ENCODE measurements at places on chromosomes 2 and 18.
A peak's percentile ranks its signal among the peaks of the same experiment; 100 is the strongest.

- no peak for DNase-seq
Measured at GRCh38 chr2:224036731-224037361, 2.2 kb downstream of the SERPINE2 start.

GRCh38 chr2:1673160-1673944 is 71.0 kb downstream of the PXDN start:
- DNase-seq, result no peak

DNA sequence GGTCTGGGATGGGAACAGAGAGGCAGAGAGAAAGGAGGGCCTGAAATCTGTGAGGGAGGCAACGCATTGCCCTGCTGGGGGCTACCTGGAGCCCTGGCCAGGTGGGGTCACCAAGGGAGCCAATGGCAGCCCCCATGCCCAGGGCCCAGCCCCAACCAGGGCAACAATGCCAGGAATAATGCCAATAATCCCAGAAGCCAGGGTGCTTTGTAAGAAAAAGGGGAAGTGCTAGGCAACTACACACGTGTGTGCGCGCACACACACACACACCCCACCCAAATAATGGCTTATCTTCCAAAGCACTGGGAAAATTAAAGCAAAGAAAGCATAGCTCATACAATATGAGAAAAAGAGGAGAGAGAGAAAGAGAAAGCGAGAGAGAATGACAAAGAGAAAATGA is 7.0 kb upstream of the CLEC4F start:
- no peak for DNase-seq

DNA sequence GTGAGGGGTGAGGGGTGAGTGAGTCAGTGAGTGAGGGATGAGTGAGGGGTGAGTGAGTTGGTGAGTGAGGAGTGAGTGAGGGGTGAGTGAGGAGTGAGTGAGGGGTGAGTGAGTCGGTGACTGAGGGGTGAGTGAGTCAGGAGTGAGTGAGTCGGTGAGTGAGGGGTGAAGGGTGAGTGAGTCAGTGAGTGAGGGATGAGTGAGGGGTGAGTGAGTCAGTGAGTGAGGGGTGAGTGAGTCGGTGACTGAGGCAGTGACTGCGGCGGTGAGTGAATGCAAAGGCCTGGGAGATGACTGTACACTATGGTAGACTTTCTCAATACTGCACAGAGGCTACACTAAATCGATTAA is 16.6 kb downstream of the THAP4 start:
- no peak for DNase-seq

- DNase-seq, result no peak
Measured at GRCh38 chr2:62795341-62795740, 89.8 kb downstream of the EHBP1 start.

DNA sequence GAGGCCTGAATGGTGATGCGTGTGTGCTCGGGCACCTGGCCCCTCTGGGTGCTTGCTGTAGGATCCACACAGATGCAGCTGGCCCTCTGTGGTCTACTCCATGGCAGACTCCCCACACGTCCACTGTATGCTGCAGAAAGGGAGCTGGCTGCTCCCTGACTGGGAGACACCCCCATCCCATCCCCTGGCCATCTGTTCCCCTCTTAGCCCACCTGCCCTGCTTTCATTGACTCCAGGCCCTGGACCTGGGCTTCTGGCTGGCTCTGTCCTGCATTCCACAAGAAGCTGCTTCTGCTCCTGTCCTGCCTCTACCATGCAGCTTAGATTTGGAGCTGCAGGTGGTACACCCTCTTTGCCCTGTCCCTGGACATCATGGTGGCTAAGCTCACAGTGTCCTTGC is 80.1 kb downstream of the FHOD3 start:
- no peak for DNase-seq

DNA sequence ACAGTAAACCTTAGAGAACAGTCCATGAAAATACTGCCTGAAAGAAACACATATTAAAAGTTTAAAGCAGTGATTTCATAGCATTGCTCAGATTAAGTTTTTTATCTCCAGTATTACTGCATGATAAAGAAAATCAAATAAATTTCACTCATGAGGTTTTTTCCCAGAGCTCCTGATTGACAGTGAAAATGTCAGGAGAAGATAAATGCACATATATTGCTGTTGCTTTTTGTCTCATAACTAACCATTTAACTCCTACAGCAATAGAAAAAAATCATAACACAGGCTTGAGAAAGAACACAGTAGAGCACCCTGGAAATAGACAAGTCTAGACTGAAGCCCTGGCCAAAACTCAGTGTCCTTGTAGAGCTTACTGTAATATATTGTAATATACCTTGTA is 391.0 kb downstream of the TMX3 start:
- no peak for DNase-seq

DNA sequence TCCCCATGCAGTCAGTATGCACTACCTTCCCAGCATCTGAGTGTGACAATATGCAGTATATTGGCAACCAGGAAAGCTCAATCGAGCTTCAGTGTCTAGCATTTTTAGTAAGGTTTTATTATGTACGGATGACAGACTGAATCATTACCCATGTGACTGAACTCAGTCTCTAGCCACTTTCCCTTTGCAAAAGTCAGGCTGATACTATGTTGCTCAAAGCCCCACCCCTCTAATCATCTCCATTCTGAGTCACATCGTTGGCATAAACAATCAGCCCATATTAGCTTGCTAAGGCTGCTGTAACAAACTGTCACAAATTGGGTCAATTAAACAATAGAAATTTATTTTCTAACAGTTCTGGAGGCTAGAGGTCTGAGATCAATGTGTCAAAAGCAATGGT is 25.8 kb upstream of the SRD5A2 start:
- DNase-seq, result no peak

- DNase-seq, result no peak
Measured at GRCh38 chr2:60094450-60094929, 459.0 kb downstream of the BCL11A start.

GRCh38 chr2:215241791-215242305 is 70.0 kb upstream of the ATIC start:
- no peak for DNase-seq

DNA sequence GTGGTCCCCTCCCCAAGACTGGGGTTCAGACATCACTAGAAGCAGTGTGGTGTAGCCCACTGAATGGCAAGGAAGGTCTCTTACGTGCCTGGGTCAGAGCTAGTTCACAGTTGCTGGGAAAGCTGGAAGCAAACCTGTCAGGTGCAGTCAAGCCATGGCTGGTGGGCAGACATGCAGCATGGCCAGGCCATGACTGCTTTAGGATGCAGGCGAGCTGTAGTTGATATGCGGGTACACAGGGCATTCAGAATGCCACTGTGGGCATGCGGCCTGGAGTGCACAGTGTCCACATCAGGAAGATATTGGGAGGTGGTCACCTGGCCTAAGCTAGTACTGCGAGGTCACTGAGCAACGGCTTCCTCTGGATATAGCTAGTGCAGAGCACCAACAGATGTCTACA is 11.8 kb upstream of the SLC9A4 start:
- DNase-seq, result no peak

DNA sequence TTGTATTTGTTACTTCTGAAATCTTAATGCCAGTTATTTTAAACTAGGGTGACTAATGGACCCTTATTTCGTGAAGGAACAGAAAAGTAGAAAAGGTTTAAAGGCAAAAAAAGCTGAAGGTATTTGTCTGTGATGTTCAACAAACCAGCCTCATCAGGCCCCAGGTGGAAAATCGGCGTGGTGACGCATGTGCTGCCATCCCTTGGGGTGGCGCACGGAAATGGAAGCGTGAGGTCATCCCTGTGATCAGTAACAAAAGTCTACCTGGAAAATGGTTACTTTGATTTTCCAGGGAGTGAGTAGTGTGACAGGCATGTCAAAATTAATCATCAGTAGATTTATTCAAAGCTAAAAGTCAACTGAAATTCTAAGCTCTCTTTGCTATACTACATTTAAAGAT is 313.2 kb downstream of the GBX2 start:
- no peak for DNase-seq

DNA sequence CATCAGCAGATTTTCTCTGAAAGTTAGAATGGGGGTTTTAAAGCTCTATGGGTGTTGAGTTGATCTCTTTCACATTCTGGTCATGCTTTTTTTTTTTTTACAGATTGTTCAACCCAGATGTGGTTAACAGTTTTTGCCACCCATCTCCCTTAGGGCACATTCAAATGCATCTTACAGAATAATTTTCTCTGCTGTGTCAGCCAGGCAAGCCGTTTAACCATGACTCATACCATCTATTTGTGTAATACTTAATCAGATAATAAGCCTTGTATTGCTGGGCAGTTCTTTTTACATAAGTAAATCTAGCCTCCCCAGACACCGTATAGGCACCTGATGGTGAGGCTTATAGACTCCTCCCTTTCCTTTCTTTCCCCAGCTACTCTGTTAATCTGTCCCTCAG is 62.0 kb downstream of the TGIF1 start:
- no peak for DNase-seq

- no peak for DNase-seq
Measured at GRCh38 chr2:60490441-60490840, 63.0 kb downstream of the BCL11A start.

- DNase-seq, result no peak
Measured at GRCh38 chr2:186575856-186576255, 14.0 kb upstream of the ITGAV start.

- DNase-seq, result no peak
Measured at GRCh38 chr2:111923276-111923804, 24.9 kb downstream of the MERTK start.

- DNase-seq, result no peak
Measured at GRCh38 chr2:197007716-197008628, 81.5 kb upstream of the PGAP1 start.

- no peak for DNase-seq
Measured at GRCh38 chr2:120531365-120531764, 185.4 kb downstream of the INHBB start.

DNA sequence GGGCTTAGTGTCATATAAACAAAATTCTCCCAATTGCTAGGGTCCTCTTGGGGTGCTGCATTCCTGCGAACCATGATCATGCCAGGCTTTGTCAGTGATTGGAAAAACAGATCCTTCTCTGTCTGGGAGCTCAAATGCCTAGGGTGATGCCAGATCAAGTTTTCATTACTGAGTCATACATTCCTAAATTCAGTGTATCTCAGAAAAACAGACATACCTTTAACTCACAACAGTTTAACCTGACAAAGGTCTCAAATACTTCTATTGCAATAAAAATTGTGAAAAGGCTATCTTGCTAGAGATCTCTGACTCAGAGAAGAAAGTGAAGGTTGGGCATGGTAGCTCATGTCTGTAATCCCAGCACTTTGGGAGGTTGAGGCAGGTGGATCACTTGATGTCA is 86.9 kb downstream of the SH3YL1 start:
- peak; percentile 23 for DNase-seq

- no peak for DNase-seq
Measured at GRCh38 chr2:67453310-67453709, 56.2 kb downstream of the ETAA1 start.

DNA sequence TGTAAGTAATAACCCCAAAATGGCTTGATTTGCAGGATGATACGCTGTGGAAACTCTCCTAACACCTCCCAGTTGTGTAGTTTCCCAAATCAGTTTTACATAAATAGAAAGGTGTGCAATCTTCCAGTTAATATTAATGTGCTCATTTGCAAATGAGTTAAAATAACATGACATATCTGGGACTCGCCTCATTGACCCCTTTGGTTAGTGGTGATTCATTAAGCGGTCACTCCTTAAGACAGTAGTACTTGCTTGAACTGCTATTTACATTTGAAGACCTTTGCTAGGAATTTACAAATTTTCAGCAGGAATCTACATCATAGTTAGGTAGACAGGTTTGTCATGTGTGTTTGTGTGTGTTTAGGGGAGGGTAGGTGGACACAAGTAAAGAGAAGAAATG is 1367.7 kb upstream of the CELF4 start:
- no peak for DNase-seq

GRCh38 chr2:217972490-217972889 is 30.3 kb downstream of the TNS1 start:
- DNase-seq, result no peak

GRCh38 chr2:209519906-209520305 is 96.1 kb downstream of the MAP2 start:
- DNase-seq, result no peak

DNA sequence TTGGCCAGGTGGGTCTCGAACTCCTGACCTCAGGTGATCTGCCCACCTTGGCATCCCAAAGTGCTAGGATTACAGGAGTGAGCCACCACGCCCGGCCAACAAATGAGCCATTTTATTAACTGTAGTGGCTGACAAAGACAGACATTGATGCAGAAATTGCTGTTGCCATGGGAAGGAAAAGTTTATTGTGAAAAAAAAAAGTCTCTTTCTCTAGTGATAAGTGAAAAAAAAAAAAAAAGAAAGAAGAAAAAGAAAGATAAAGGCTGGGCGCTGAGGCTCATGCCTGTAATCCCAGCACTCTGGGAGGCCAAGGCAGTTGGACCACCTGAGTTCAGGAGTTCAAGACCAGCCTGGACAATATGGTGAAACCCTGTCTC is 39.8 kb upstream of the RAB1A start:
- DNase-seq, result no peak

- no peak for DNase-seq
Measured at GRCh38 chr18:48172226-48173006, 236.8 kb downstream of the ZBTB7C start.

GRCh38 chr18:26575865-26576217 is 27.5 kb upstream of the KCTD1 start:
- no peak for DNase-seq

GRCh38 chr18:38028946-38029345 is 463.3 kb upstream of the CELF4 start:
- DNase-seq, result no peak

GRCh38 chr2:47785986-47786385 is 3.0 kb downstream of the MSH6 start:
- DNase-seq, result no peak

- no peak for DNase-seq
Measured at GRCh38 chr2:147636238-147636882, 208.5 kb upstream of the ACVR2A start.

- DNase-seq, result no peak
Measured at GRCh38 chr18:10354241-10354811, 100.1 kb upstream of the APCDD1 start.

DNA sequence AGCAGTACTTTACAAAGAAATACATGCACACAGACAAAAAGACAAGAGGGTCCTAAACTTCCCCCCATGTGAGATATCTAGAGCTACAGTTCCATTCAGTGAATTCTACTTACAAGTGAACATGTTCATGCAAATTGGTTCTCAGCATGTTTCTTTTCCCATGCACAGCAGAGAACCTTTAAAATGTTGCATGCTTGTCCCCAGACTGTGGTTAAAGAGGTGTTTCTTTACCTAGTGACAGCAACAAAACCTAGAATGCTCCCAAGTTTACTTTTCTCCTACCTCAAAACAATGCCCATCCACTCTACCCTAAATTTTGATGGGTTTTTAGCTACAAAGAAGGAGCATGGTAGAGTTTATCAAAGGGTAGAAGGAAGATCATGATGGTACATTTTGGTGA is 43.7 kb downstream of the FN1 start:
- DNase-seq, result no peak
